Thoracic aorta (tissue), 2 donors: ENCODE measurements at places on chromosomes 2 and 18. TPM values are rescaled to one million over a fixed set of nuclear protein-coding genes. Genes with fewer than 3 reads are reported as not detected.

GATA6 gene
- total RNA-seq = 92.8 TPM

DNA sequence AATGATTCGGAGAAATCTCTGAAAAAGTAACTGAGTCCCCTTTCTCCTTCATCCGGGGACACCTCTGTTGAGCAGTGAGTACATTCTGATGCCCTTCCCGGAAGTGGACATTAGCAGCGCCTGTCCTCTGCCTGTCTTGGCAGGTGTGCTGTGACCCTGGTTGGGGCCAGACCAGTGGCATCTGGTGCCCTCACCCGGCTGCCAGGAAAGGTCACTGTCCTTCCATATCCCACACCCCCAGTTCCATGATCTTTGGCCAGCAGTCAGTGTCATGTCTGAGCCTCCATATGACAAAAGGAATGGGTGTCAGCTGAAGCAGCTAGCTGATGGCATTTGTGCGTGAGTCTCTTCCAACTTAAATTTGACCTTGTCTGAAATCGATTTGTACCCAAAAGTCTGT, 128.1 kb downstream of the NCK2 start:
- no peak for DNase-seq
- H3K27ac ChIP-seq = no peak overlapping the region
- no peaks in the 10 kb centered on the region for H3K36me3 ChIP-seq
- no peak overlapping the region for H3K4me3 ChIP-seq
- H3K27me3 ChIP-seq = no peaks in the 10 kb centered on the region
- no peaks in the 10 kb centered on the region for H3K4me1 ChIP-seq

DNA sequence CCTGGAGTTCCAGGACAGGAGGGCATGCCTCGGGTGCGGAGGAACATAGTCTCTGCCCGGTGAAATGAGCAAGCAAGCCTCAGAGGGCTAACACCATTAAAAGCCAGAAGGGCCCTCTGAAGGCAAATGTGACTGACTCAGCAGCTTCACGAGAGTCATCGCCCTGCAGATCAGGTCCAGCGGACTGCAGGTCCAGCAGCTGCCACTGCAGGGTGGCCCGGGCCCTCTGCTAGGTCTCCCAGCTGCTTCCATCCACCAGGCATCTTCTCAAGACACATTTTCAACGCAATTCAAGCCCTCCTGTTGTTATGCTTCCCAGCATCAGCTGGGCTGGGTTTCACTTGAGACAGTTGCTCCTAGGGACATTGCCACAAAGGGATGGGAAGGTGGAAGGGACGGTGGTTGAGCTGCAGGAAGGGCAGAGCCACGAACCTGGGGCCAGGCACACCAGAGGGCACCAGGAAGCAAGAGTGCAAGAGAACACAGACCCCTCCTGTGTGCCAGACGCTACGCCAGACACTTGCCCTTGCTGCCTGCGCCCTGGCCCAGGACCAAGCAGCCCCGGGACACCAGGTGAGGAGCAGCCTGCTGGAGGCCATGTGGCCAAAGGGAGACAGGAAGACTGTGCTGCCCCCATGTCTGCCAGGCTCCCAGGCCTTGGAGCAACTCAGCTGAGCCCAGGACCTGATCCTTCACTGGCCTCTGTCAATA, 173.0 kb downstream of the HDAC4 start:
- no peak overlapping the region for H3K4me3 ChIP-seq
- no peaks in the 10 kb centered on the region for H3K27me3 ChIP-seq
- peak overlapping the region; percentile 96 for H3K27ac ChIP-seq
- H3K36me3 ChIP-seq = no peaks in the 10 kb centered on the region

DNA sequence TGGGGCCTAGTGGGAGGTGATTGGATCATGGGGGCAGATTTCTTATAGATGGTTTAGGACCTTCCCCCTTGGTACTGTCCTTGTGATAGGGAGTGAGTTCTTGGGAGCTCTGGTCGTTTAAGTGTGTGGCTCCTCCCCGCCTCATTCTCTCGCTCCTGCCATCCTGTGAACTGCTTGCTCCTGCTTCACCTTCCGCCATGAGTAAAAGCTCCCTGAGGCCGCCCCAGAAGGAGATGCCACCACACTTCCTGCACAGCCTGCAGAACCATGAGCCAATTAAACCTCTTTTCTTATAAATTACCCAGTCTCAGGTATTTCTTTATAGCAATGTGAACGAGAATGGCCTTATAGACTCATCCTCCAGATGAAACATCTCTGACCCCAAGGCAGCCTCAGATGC, 101.5 kb downstream of the KCNF1 start:
- no peak for DNase-seq
- no peaks in the 10 kb centered on the region for H3K4me1 ChIP-seq
- H3K27me3 ChIP-seq = no peaks in the 10 kb centered on the region
- no peak overlapping the region for H3K27ac ChIP-seq
- no peaks in the 10 kb centered on the region for H3K36me3 ChIP-seq
- no peak overlapping the region for H3K4me3 ChIP-seq

DNA sequence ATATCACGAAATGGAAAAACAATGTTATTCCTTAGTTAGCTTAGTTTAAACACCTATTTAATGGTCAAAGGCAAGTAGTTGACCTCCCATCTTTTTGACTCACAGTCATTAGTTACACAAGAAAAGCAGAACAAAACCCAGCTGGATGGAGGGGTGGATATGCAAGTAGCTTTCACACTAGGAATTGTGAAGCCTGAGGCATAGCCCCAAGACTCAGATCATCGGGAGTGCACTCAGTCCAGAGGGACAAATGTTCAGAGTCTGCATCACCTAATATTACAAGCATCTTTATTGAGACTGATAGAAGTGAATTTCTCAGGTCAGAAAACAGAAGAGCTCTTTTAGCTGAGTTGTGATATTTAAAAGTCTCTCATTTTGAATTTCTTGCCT, 15.5 kb upstream of the CPS1 start:
- H3K4me1 ChIP-seq = no peaks in the 10 kb centered on the region
- no peak overlapping the region for H3K27ac ChIP-seq
- no peaks in the 10 kb centered on the region for H3K27me3 ChIP-seq
- no peak for DNase-seq
- no peak overlapping the region for H3K4me3 ChIP-seq
- no peaks in the 10 kb centered on the region for H3K36me3 ChIP-seq

CNTNAP5 gene
- not detected for total RNA-seq

GRCh38 chr2:170022692-170023091, 155.3 kb upstream of the MYO3B start:
- H3K4me3 ChIP-seq = no peak overlapping the region
- no peaks in the 10 kb centered on the region for H3K36me3 ChIP-seq
- no peak overlapping the region for H3K27ac ChIP-seq
- H3K4me1 ChIP-seq = peaks cover 4% of the 10 kb centered on the region
- no peak for DNase-seq

CCDC68 gene
- 18.4 TPM for total RNA-seq
